T-helper 2 cell treated with Interferon-gamma antibody and Interleukin-4, amounts not matched to agents 5 μg/mL and 100 μg/mL, for 36 hours (primary cell): ENCODE measurements at places on chromosomes 16 and 17.

- peak; percentile 72 for DNase-seq
Measured at GRCh38 chr17:79741751-79742588, 11.2 kb downstream of the ENPP7 start.

DNA sequence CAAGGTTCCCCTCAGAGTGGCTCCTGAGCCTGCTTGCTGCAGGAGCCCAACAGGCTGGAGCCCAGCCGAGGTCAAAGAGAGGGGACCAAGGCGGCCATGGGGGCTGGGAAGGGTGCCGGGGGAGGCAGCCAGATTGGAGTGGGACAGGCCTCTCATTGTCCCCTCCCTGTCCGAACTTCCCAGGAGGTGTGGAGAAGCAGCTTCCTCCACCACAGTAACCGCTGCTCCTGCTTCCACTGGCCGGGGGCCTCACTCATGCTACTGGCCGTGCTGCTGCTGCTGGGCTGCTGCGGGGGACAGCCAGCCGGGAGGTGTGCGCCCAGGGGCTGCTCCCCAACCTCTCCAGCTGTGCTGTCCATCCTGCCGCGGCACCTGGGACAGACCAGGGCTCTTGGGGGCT lies 29.3 kb downstream of the TMEM94 start:
- DNase-seq, result no peak

GRCh38 chr17:68197091-68197996 lies 50.5 kb upstream of the AMZ2 start:
- no peak for DNase-seq

- no peak for DNase-seq
Measured at GRCh38 chr16:318628-319027, 33.9 kb downstream of the AXIN1 start.

DNA sequence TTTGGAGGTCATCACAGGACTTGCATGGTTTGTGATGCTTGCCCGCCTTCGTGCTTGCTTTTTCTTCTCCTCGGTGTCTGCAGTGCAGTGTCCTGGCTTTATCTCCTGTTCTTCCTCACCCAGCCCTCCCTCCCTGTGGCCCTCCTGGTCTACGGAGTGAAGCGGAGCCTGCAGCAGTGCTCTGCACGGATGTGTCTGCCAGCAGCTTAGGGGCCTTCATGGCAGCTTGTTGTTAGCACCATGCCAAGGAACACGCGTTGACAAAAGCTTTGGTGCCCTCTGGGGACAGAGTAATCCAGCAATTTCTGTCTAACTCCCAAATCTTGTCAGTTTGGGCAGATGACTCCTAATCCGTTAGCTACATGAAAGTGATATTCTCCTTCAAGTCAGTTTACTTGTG lies 9.9 kb downstream of the DHODH start:
- DNase-seq, result no peak

DNA sequence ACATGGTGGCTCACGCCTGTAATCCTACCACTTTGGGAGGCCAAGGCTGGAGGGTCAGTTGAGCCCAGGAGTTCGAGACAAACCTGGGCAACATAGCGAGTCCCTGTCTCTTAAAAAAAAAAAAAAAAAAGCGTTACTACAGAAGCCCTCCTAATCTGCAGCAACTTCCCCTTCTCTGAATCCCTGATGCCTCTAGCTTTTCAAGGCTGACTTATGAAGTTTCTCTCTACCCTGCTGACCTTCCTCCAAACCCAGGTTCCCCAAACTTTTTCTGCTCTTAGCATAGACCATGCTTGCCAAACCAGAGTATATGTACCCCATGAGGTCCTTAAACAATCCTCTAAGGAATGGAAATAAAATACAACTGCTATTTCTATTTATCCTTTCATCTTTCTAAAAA lies 16.4 kb downstream of the LYRM1 start:
- no peak for DNase-seq

DNA sequence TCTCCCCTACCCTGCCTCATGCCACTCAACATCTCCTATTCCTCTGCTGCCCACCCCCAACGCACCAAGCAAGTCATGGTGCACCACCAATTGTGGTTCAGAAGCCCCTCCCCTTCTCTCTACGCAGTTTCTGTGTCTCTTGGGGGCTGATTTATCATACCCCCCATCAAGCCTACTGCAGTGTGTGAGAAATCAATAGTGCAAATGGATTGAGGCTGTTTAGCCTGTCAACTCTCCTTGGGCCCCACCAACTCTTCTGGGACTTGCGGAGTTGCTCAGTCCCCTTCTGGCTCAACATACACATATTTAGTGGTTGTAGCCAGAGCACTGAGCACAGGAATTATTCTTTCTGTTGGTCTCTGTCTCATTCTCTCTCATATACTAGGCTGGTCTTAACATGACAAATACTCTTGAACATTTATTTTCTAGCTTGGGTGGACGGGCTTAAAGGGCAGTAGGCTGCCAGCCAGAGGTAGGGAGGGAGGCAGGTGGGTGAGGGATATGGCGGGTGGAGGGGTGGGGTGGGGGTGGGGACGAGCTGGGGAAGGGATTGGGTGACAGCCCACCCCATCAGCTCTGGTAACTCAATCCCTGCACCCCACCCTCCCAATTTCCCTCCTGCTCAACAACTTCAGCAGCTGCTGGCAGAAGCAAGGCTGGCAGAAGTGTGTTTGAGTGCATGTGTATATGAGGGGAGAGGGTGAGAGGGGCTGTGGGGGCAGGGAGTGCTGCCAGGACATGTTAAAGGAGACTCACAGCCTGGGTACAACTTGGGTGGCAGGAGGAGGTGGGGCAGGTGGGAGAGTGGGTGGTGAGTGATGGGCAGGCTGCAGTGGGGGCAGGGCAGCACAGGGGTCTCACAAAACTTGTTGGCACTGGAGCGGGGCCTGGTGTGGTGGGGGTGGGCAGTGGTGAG lies 4.9 kb downstream of the RARA start:
- no peak for DNase-seq

GRCh38 chr16:22388101-22388644 lies 13.8 kb upstream of the CDR2 start:
- no peak for DNase-seq

GRCh38 chr17:55436224-55437158 lies 14.9 kb upstream of the MMD start:
- DNase-seq, result no peak

GRCh38 chr17:45293413-45294211 lies 23.2 kb downstream of the MAP3K14 start:
- no peak for DNase-seq

GRCh38 chr16:5176505-5176904 lies 78.9 kb upstream of the EEF2KMT start:
- DNase-seq, result no peak

DNA sequence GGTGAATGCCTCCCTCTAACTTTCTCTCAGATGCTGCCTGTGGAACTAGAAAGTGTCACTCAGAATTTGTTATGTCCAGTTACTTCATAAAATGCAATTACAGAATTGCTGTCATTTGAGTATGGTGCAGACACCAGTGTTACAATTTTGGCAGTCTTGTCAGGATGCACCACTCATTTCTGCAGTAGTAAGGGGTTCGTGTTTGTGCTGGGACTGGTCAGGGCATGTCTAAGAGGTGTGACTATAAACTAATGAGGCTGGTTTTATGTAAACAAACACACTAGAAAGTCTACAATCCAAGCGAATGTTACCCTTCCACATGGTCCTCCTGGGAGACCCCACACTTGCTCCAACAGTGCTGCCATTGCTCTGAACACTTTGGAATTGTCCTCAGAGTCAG lies 206.2 kb downstream of the ANKFN1 start:
- no peak for DNase-seq

GRCh38 chr16:13983625-13984024 lies 63.7 kb downstream of the ERCC4 start:
- DNase-seq, result no peak

- DNase-seq, result no peak
Measured at GRCh38 chr17:72795941-72796340, 296.5 kb downstream of the SLC39A11 start.

GRCh38 chr17:6472517-6472916 lies 28.3 kb downstream of the PIMREG start:
- DNase-seq, result no peak

DNA sequence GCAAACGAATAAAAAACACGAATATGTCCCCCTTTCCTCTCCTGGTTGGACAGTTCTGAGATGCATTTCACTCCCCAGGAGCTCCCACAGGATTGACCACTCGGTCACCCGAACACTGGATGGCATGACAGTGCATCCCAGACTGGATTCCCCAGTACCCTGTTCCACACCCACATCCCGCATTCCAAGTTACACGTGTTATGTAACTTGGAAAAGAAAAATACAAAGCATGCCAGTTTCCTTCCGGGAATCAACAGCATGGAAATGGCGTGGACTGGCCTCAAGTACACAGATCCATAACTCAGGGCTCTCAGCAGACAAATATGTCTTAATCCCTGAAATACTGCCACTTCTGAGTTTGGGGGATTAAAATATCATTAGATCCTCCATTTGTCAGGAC lies 12.6 kb upstream of the KLHL36 start:
- DNase-seq, result no peak

- no peak for DNase-seq
Measured at GRCh38 chr17:1110541-1110861, 69.3 kb downstream of the ABR start.

DNA sequence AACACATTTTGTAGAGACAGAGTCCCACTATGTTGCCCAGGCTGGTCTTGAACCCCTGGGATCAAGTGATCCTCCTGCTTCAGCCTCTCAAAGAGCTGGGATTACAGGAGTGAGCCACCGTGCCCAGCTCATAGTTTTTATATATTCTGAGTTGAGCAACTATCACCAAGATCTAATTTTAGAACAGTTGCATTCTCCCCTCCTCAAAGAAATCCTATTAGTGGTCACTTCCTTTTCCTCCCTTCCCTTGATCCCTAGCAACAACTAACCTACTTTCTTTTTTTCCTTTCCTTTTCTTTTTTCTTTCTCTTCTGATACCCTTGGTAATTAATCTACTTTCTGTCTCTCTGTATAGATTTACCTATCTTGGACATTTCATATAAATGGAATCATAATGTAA lies 61.5 kb upstream of the B4GALNT2 start:
- no peak for DNase-seq

GRCh38 chr17:58831780-58832179 lies 76.1 kb downstream of the PPM1E start:
- DNase-seq, result no peak

- no peak for DNase-seq
Measured at GRCh38 chr17:45718791-45719190, 65.3 kb upstream of the CRHR1 start.

- no peak for DNase-seq
Measured at GRCh38 chr16:22054847-22055590, 37.3 kb upstream of the VWA3A start.

DNA sequence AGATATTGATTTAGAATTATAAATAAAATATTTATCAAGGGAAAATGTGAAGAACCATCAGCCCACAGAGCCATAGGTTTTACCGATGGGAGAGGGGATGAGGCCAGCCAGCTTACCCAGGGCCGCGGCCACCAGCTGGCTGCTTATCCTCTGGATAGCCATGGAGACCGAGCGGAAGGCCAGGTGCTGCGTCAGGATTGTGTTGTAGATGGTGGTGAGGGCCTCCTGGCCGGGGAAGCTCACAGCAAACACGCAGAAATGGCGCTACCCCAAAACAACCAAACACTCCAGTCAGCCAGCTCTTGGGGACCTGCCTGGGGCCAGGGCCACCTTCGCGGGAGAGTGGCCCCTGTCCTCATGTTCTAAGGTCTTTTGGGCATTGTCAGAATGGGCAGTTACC lies 97.8 kb downstream of the DNAH17 start:
- DNase-seq, result no peak

GRCh38 chr16:24834459-24835335 lies 11.1 kb upstream of the SLC5A11 start:
- DNase-seq, result no peak

DNA sequence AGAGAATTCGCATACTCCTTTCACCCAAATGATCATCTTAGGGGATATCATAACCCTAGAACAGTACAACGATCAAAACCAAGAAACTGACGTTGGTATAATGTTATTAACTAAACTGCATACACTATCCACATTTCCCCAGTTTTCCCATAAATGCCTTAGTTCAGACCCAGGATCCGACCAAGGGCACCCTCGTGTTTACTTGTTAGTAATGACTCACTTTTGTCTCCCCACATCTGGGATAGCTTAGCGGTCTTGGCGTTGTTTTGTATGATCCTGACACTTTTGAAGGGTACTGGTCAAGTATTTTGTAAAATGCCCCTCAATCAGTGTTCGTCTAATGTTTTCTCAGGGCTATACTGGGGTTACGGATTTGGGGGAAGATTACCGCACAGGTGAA lies 8.0 kb downstream of the HS3ST3A1 start:
- DNase-seq, result no peak

DNA sequence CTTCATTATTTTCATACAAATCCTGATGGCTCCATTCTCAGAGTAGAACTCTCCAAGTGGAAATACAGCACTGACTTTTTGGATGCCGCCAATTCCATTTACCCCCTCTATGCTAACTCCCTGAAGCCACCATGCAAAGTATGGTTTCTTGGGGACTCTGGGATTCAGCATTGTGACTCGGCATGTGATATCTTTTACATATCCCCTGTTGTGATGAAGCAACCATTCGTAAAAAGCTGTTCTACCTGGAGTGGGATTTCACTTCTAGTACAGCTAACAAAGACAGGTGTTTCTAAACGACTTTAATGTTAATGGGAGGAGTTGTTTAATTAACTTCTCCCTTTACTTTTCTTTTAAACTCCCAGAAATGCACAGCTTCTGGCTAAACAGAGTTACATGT lies 533.5 kb downstream of the RBFOX1 start:
- no peak for DNase-seq

DNA sequence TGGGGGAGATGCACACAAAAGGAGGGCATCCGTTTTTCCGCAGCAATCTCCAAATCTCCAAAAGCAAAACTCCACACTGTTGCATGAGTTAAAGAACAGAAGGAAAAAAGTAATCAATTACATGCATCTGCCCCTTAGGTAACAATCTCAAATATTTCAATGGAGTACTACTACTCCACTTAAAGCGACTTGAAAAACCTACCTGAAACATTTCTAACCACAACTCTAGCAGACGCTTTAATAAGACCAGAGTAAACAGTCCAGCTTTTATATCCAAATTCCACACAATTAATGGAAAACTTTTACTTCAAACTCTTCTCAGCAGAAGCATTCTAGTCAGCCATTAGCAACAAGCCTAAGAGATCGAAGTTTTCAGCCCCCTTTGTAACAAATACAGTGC lies 29.9 kb downstream of the AP1G1 start:
- DNase-seq, result no peak

GRCh38 chr16:1171001-1171400 lies 18.1 kb downstream of the CACNA1H start:
- DNase-seq, result no peak

- DNase-seq, result no peak
Measured at GRCh38 chr17:14803826-14804225, 461.3 kb downstream of the PMP22 start.
